ENCODE measurements at places on chromosomes 6 and 20.

DNA sequence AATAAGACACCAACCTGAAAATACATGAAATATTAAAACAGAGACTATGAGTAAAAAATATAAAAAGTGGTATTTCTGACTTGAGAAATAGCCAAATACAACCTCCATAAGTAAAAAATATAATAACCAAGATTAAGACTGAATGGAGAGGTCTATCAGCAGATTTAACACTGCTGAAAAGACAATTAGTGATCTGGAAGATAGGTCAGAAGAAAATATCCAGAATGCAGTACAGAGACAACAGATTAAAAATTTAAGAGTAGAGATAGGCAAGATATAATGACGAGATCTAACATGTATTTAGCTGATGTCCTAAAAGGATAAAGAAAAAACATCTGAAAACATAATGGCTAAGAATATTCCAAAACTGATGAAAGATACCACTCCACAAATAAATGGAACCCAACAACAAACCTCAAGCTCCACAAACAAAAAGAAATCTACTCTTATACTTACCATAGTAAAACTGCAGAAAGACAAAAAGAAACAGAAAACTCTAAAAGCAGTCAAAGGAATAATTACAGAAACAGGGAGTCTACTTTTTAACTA is 18.8 kb downstream of the ESF1 start:
- no peak overlapping the region for H3K27ac ChIP-seq
- H3K27me3 ChIP-seq = no peaks in the 10 kb centered on the region
- H3K4me3 ChIP-seq = no peak overlapping the region
- no peaks in the 10 kb centered on the region for H3K4me1 ChIP-seq

DNA sequence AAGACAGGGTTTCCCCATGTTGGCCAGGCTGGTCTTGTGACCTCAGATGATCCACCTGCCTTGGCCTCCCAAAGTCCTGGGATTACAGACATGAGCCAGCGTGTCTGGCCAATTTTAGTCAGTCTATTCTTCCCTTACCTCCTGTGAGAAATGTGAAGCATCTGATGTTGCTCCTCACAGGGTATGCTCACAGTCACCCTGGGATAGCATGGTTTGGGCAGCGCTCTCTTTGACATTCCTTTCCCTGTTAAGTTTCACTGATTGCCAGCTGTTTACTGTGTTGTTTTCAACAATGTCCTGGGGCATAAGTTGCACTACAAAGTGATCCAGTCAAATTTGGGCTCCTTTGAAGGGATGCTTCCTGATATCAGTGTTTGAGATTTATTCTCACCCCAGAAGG is 13.1 kb downstream of the CDC5L start:
- peaks cover 85% of the 10 kb centered on the region for H3K36me3 ChIP-seq
- DNase-seq = no peak
- peaks cover 6% of the 10 kb centered on the region for H3K4me1 ChIP-seq
- H3K27ac ChIP-seq = no peak overlapping the region

- H3K4me1 ChIP-seq = peaks cover 3% of the 10 kb centered on the region
- no peaks in the 10 kb centered on the region for H3K36me3 ChIP-seq
- peak overlapping the region; percentile 76 for H3K4me3 ChIP-seq
- H3K27ac ChIP-seq = no peak overlapping the region
Measured at GRCh38 chr6:128259730-128260685, 260.4 kb downstream of the PTPRK start.

DNA sequence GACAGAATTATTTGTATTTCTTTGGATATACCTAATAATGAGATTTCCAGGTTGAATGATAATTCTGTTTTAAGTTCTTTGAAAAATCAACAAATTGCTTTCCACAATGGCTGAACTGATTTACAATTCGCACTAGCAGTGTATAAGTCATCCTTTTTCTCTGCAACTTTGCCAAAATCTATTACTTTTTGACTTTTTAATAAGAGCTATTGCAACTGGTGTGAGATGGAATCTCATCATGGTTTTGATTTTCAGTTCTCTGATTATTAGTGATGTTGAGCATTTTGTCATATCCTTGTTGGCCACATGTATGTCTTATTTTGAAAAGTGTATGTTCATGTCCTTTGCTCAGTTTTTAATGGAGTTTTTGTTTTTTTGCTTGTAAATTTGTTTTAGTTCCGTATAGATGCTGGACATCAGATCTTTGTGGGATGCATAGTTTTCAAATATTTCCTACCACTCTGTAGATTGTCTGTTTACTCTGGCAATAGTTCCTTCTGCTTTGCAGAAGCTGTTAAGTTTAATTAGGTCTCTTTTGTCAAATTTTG is 409.8 kb upstream of the CITED2 start:
- H3K27ac ChIP-seq = no peak overlapping the region
- DNase-seq = no peak
- H3K27me3 ChIP-seq = no peaks in the 10 kb centered on the region
- no peaks in the 10 kb centered on the region for H3K4me1 ChIP-seq

- H3K27me3 ChIP-seq = peaks cover 49% of the 10 kb centered on the region
- H3K27ac ChIP-seq = no peak overlapping the region
- H3K4me3 ChIP-seq = no peak overlapping the region
- peaks cover 33% of the 10 kb centered on the region for H3K4me1 ChIP-seq
- DNase-seq = no peak
Measured at GRCh38 chr6:98828941-98829411, 5.4 kb upstream of the POU3F2 start.

DNA sequence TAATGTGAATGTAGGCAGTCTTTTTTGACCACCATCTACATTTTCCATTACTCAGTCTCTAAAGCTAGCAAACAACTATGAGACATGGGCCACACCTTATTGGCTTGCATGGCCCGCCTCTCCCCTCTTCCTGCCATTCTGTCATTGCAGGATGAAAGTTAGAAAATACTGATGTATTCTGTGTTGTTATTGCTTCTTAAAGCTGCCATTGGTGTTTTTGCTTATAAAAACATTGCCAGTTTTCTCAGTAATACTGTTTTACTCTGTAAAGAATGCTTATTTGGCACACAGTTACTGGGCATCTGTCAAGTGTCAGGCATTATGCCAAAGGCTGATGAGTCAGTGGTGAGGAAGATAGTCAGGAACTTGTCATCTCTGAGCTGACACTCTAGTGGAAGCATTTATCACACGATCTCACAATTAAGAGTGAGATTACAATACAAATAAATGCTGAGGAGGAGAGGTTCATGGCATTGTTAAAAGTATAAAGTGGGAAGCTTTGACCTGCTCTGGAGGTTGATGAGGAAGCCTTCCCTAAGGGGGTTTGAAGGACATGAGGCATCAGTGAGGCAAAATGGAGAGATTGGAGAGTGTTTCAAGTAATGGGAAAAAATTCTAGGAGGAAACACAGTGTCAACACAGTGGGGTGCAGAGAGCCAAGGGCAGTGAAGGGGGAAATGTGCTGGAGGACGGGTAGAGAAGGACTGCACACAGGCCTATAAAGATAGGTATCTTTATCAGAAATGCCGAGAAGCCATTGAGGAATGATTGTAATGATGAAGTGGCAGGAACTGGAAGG is 14.7 kb downstream of the KLHL32 start:
- DNase-seq = no peak
- H3K36me3 ChIP-seq = no peaks in the 10 kb centered on the region
- no peaks in the 10 kb centered on the region for H3K4me1 ChIP-seq
- no peak overlapping the region for H3K4me3 ChIP-seq
- H3K27ac ChIP-seq = no peak overlapping the region

DNA sequence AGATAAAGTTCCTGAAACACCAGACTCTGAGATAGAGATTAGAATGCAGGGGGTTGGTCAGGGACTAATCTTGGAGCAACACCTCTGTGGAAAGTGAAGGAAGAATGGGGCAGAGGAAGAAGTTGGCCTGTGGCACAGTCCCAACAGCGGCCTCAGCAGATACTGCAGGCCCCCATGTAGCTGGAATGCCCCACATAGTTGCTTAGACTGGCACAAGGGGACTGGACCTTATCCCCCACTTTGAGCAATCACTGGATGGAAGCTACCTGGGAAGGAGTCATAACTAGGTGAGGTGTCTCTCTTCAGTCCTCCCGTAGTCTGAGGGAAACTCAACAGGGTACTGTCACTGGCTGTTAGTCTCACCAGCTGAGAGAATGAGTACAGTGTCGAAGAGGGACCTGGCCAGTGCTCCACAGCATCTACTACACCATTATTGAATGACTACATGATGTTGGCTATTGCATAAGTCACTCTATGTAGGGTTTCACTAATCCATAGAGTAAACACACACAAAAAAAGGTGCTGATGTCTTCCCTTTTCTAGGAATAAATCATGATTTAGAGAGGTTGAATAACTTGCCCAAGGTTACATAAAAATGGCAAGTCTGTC is 47.5 kb downstream of the ADGRG6 start:
- H3K4me1 ChIP-seq = no peaks in the 10 kb centered on the region
- no peaks in the 10 kb centered on the region for H3K27me3 ChIP-seq
- H3K36me3 ChIP-seq = no peaks in the 10 kb centered on the region
- H3K27ac ChIP-seq = no peak overlapping the region

DNA sequence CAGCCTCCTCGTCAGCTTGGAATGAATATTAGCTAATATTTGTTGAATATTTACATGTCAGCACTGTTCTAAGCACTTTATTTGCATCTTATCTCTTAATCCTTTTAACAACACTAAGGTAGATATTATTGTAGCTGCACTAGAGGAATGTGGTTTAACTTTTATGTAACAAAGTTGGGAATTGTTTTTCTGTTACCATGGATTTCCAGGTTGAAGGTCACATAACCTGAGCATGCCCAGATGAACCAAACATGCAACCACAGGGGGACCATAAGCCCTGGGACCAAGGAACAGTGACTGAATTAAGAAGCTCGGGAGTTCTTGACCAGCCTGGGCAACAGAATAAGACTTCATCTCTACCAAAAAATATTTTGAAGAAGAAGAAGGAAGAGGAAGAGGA is 29.1 kb upstream of the YWHAB start:
- no peaks in the 10 kb centered on the region for H3K36me3 ChIP-seq
- no peaks in the 10 kb centered on the region for H3K27me3 ChIP-seq
- H3K4me3 ChIP-seq = no peak overlapping the region
- no peak overlapping the region for H3K27ac ChIP-seq

Data from CD4-positive, CD25-positive, alpha-beta regulatory T cell (primary cell).